ENCODE measurements at places on chromosomes 12 and 14.

- DNase-seq, result peak; percentile 29
Observed at GRCh38 chr12:116708826-116709756, 28.8 kb downstream of the SPRING1 start.

DNA sequence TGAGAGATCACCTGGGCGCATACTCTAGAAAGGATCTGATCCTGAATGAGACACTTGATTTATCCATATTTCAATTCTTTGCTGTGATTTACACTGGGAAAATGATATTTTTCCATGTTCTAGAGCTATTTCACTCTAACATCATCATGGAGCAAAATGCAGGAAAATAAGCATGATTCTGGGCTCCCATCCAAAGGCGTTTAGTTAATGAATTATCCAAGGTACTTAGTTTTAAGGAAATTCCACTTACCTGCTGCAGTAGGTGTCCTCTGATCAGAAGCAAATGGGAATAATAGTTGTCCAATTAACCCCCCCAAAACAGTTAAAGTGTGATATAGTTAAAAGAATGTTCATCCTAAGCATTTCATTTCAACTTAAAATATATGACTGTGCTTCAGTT lies 204.5 kb upstream of the PRKD1 start:
- DNase-seq, result no peak

- no peak for DNase-seq
Observed at GRCh38 chr14:79564371-79564770, 646.9 kb downstream of the DIO2 start.

GRCh38 chr12:49339464-49339861 lies 2.5 kb upstream of the C1QL4 start:
- DNase-seq, result peak; percentile 79

DNA sequence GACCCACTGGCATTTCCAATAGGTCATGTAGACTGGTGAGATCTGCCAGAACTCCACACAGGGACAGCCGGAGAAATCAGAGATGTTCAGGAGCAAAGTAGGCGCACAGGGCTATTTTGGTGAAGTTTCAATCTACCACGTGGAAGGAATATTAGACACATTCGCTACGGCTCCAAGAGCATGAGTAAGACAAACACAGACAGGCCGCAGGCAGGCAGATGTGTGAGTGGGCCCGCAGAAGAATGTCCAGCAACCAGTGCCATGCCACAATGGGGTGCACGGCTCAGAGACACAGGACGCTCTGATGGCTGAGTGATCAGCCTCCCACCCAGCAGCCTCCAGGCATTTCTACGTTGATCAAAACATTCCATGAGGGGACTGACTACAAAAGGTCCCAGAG lies 10.4 kb downstream of the SLC15A4 start:
- no peak for DNase-seq

DNA sequence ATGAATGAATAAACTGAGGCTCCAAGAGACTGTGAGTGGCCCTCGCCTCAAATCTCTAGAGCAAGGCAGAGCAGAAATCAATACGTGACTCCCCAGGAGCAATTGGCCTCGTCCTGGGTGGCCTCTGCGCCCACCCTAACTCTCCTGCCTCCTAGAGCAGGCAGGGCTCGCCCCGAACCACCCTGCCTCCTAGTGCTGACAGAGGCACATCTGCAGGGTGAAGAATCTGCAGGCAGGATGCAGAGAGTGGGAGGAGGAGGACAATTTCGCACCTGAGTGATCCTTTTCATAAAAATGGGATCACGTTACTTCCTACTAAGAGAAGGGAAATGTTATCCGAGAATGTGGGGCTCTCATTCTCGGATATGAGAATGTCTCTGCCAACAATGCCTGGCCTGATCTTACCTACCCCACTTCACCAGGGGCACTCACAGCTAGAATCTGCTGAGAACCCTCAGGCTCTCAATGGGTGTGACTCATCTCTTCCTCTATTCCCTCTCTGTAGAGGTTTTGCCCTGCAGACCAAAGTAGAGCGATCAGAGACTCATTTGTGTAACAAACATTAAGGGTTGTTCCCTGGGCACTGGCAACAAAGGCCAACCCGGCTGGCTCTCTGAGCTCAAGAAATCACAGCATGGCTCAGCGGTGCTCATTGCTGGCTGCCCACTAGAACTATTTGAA lies 61.7 kb upstream of the BCL2L14 start:
- no peak for DNase-seq

GRCh38 chr14:49550286-49551184 lies 35.6 kb downstream of the RPS29 start:
- peak; percentile 71 for DNase-seq

GRCh38 chr14:81311778-81312177 lies 88.3 kb downstream of the STON2 start:
- no peak for DNase-seq

DNA sequence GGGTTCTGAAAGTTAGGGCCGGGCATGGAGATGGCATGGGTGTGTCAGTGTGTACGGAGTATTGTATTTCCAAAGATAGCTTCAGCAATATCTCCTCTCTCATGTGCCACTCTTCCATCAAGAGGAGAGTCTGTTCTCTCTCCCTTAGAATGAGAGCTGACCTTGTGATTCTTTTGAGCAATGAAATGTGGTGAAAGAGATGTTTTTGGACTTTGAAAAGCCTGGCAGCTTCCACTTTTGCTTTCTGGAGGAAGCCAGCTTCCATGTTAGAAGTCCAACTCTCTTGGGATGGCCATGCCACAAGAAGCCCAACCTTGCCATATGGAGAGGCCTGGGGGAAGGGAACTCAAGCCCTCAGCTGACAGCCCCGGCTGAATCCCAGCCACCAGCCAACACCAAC lies 72.4 kb upstream of the GZMB start:
- no peak for DNase-seq

DNA sequence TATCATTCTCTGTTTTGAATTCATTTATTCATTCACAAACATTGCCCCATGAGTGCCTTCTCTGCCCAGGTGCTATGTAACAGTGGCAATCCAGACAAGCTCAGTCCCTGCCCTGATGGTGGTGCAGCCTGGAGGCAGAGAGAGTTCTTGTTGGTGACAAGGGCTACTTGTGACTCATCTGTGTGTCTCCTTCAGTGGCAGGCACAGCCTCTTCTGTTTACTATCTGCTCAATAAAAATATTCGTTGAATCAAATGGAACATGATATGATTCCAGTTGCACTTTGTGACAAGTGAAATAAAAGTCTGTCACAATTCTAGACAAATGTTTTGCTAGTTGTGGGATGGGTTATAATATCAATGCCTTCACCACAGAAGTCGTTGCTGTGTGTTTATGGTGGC lies 20.6 kb upstream of the CPM start:
- DNase-seq, result no peak

DNA sequence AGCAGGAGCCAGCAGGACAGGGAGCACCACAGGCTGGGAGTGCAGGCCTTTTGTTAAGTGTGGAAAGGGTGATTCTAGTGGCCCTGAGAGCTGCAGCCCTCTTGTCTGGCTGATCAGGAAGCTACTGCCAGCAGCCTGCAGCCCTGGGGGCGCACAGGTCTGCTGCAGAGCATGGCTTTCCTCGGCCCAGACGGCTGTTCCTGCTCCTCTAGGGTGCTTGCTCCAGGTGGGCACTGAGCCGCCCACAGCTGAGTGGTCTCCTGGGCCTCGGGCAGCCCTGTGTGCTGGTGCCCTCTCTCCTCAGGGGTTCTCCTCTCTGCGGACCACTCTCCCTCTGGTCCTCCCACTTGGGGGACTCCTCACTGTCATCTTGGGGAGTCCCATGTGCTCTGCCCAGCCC lies 18.9 kb downstream of the CCDC88C start:
- no peak for DNase-seq

- no peak for DNase-seq
Observed at GRCh38 chr12:29425722-29426121, 44.8 kb upstream of the ERGIC2 start.

DNA sequence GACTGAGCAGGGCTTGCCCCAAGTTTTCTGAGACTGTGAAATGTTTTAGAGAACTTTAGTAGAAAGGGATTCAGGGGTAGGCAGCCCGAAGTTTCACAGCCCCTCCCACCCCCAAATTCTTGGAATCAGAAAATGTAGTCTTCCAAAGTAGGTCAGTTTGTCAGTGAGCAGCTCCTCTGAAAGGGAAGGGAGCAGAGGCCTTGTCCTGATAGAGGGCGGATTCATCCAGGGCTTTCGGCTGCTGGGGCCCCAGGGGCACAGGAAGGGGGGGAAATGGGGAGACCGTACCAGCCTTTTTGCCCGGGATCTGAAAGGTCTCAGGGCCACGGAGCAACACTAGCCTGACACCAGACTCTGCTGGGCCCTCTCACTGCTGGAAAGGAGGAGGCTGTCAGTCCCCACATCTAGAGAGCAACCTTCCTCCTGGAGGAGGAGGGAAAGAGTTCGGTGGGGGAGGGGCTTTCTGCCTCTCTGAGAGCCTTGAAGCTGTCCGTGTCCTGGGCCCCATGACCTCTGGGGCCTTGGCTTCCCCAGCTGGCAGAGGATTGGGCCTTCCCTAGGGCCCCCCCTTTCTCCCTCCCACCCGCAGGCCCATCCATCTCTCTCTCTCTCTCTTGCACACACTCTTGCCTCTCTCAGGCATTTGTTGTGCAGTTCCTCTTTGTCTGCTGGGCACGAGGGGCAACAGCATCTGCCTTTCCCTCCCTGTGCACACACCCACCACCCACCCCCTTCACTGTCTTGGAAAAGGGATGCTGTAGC lies at the start of gene IKZF4:
IKZF4 (plus strand) TSS at position 621 of the 762 bp plus-strand sequence. CDS start 451 bp downstream, outside the sequence.
- peak; percentile 88 for DNase-seq

DNA sequence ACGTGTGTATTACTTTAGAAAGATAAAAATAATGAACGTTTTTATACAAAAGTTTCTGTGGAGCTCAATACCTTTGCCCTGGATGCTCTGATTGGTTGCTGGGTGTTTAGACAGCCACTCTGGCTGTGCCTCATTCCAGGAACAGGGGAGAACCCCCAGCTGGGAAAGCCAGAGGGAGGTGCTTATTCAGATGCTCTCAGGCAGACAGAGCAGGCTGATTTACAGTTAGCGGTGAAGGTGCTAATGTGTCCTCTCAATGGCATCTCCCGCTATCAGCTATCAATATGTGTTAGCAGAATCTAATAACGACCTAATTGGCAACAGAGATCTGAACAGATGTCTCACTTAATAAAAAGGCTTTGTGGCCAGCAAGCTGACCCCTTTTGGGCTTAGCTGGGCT lies 402.3 kb downstream of the NUAK1 start:
- no peak for DNase-seq

DNA sequence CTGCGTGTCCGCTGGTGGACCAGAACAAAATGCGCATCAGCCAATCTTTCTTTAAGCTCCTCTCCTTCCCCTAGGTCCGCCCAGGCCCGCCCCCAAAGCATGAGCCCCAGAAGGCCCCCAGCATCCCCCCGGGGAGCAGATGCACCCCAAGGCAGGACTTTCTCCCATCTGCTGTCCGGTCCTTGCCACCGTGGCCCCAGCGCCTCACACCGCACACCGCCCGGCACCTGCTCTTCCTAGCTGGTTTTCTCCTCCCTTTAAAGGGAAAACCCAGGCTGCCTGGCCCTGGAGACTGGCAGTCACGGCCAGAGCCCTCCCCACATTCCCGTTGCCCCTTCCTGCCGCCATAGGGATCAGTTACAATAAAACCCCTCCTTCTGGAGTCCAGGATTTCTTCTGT lies 30.2 kb downstream of the RIMBP2 start:
- DNase-seq, result no peak
